ENCODE measurements at places on chromosomes 13 and 19.

DNA sequence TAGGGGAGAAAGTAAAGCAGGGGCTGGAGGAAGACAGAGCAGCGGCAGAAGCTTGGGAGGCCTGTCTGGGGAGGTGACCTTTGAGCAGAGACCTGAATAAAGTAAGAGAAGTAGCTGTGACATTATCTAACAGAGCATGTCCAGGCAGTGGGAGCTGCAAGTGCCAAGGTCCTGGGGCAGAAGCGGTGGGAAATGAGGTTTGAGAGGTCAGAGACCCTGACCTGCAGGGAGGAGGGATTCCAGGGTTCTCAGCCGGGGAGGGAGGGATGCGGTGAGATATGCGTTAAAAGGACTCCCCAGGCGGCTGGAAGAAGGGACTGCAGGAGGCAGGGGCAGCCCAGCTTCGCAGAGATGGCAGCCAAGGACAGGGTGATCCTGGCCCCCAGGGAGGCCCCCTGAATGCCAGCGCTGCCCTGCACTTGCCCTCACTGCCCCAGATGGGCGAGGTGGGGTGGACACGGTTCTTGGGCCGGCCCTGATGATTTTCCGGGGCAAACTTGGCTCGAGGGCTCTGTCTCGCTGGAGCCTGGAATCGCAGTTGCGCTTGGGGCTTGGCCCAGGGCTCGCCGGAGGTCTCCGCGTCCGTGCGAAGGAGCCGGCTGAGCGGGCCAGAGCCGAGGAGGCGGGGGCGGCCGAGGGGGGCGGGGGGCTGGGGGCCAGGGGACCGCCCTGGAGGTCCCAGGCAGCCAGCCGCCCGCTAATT lies 3.2 kb downstream of the CRLF1 start:
- peak; percentile 32 for DNase-seq

- no peak for DNase-seq
Observed at GRCh38 chr13:86554066-86554465, 754.8 kb upstream of the SLITRK6 start.

DNA sequence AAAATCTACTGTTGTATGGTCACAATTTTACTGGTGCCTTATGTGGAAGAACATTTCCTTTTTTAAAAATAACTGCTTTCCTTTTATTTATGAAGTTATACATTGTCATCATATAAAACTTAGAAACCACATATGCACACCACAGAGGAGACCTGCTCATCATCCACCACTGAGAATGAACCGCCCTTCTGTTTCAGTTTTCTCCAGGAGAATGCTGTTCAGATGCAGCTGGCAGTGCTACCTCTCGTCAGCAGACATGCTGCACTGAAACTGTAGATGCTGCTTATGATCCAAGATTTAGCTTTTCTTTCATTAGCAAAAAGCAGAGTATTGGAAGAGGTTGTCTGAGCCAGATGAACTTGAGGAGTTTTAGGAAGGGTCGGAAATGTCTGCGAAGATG lies 10.1 kb downstream of the SLC25A15 start:
- DNase-seq = no peak

DNA sequence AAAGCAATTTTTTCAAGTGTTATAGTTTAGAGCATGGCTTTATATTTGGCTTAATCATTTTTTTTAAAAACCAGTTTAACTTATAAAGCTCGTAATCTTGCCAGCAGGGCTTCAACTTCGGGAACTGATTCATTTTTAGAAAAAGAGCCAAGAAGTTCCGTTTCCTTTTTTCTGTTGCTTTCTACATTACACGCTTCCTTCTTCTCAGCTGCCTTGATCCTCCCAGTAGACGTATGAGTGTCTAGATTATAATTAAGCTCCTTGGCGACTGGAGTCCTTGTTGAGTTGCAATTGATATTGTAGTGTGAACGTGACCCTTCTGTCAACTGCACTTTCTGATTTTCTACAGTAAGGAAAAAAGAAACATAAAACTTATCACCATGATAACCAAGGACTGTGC lies 497.2 kb downstream of the DIAPH3 start:
- DNase-seq = peak; percentile 3

DNA sequence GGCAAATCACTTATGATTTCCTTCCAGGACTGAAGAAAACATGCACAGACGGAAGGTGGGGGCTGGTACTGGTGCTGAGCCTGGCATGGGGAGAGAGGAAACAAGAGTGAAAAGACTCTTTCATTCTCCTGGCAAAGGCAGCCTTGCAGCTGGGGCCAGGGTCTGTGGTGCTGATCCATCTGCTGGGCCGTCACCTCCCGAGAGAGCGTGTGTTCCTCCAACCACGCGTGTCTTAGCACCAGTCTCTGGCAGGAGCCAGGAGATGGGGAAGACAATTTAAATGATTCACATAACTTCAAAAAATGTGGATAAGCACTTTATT lies 23.9 kb upstream of the SPART start:
- DNase-seq = no peak

- no peak for DNase-seq
Observed at GRCh38 chr19:49366110-49366509, 2.4 kb downstream of the DKKL1 start.

GRCh38 chr13:27043013-27043412 lies 128.6 kb downstream of the USP12 start:
- peak; percentile 97 for DNase-seq

DNA sequence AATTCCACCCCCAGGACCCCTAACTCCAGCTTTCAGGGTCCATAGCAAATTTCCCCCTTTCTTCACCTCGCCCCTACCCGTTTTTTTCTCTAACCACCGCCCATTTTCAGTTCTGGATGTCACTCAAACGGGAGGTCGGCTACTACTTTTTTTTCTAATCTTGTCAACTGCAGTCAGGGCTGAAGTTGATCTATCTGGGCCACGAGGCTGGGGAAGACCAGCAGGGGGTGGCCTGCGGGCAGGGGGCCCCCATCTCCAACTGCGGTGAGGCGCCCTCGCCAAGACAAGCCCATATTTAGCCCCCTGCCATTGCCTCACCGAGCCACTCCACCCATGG lies 748 bp downstream of the LHFPL6 start:
- no peak for DNase-seq

DNA sequence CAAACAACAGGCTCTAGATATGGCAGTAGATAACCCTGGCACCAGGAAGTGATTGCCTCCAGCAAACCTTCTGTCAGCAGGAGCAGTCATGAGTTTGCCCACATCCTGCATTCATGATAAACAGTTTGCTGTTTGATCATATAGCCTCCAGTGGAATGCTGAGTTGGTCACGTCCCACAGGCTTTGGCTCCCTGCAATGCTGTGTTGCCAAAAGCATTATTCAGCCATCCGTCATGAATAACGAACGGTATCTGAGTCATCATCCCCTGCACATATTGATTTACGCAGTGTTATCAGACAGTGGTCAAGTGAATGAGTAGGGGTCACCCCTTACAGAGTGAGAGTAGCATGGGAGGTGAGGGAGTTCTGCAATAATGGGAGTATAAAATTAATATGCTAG lies 21.9 kb upstream of the ZNF432 start:
- DNase-seq = peak; percentile 48

- DNase-seq = peak; percentile 83
Observed at GRCh38 chr19:18401580-18402112, 4.2 kb upstream of the LRRC25 start.

DNA sequence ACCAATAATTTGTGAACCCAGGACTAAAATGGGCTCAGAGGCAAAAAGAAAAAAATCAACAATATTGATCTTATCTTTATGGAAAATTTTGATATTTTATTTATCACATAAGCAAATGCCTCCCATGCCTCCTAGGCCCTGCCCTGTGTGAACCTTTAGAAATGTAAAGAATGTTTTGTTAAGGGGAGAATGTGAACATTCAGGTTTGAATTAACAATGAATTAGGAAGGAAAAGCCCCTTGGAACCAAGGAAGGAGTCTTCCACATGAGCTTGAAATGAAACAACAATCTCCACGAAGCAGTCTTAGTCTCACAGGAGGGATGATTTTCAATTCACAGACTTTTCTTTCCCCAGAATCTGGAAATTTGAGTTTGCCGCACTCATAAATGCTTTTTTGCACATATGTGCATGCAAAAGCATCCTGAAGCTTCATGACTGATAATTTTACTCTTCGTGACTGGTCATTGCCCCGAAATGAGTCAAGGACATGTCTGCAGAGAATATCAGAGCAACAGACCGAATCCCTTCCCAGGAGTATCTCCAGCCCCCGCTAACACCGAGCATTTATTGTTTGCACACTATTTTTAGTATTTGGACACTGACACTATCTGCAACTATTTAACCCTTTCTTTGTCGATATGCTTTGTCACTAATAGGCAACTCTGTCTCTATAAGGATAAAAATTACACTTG lies 135.2 kb downstream of the DCT start:
- DNase-seq = peak; percentile 54

GRCh38 chr13:48393698-48394085 lies 19.2 kb downstream of the LPAR6 start:
- no peak for DNase-seq

GRCh38 chr13:50692396-50692915 lies 151.0 kb downstream of the DLEU7 start:
- DNase-seq = peak; percentile 52

DNA sequence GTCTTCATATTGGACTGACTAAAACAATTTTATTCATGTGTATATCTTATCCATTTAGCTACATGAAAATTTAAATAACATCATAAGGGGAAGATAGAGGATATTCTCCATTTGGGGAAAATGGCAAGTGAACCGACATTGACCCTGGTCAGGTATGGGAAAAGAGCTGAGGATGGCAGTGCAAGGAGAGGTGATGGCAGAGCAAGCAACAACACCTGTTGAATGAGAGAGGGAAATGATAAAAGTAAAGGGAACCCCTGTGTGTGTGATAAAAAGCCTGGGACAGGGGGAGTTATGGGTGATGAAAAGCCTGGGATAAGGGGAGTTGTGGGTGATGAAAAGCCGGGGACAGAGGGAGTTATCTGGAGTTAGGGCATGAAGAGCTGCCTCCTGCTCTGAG lies 4.0 kb downstream of the CLC start:
- DNase-seq = no peak

DNA sequence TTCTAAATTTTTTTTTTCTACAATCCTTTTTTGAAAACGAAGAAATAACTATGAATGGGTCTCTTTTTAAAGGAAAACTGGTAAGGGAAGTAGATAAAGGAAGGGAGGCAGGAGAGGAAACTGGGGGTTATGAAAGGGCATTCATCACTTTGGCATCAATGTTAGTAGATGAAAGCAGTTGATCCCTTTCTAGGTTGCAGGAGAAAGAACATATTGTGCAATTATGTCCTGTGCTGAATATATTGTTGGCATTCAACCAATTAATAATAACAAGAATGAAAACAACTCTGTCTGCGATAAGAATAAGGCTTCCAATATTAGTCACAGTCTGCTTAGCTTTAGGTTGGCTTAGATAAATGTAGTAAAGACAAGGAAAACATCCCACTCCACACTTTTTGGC lies 796.8 kb upstream of the KLHL1 start:
- peak; percentile 55 for DNase-seq

GRCh38 chr19:49802836-49803528 lies 10.1 kb downstream of the FUZ start:
- DNase-seq = no peak

DNA sequence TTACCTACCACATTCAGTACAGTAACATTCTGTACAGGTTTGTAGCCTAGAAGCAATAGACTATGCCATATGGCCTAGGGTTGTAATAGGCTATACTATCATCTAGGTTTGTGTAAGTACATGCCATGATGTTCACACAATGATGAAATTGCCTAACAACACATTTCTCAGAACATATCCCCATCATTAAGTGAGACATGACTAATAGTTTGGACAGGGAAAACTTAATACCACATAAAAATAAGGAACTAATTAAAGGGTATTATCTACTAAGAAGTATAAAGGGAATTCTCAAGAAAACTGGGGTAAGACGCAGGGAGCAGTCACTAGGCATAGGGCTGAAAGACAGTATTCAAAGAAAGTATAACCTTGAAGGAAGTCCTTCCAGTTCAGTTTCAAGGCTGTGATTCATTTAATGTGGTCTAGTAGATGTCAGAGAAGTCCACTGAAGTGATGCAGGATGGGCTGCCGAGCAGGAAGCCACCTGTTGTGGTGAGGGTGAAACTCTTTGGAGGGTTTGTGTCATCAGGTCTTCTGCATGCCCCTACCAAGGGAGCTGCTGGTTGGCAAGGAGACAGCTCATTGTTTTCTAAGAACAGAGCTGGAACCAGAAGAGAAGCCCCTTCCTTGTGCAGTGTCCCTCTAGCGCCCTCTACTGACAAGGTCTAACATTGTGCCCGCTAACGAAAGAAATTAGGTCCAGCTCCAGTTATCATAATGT lies 122.9 kb downstream of the OLFM4 start:
- DNase-seq = peak; percentile 1

- peak; percentile 41 for DNase-seq
Observed at GRCh38 chr13:40786568-40786996, 2.8 kb upstream of the SLC25A15 start.

DNA sequence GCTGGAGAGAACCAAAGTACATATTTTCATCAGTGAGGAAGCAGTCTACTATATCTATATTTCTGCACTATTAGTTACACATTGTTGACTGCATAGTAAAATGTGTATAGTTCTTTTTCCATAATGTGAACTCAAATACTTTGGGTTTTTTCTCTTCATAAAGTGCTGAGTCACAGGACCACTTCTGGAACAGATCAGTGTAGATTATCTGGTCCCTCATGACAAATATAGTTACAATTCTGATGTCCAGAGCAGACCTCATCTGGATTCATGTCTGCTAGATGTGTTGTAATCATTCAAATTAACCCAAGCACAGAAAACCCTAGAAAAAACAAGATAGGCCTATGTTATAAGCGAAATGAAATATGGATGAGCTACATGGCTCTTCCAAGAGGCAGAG lies 171.4 kb downstream of the SUCLA2 start:
- peak; percentile 0 for DNase-seq

DNA sequence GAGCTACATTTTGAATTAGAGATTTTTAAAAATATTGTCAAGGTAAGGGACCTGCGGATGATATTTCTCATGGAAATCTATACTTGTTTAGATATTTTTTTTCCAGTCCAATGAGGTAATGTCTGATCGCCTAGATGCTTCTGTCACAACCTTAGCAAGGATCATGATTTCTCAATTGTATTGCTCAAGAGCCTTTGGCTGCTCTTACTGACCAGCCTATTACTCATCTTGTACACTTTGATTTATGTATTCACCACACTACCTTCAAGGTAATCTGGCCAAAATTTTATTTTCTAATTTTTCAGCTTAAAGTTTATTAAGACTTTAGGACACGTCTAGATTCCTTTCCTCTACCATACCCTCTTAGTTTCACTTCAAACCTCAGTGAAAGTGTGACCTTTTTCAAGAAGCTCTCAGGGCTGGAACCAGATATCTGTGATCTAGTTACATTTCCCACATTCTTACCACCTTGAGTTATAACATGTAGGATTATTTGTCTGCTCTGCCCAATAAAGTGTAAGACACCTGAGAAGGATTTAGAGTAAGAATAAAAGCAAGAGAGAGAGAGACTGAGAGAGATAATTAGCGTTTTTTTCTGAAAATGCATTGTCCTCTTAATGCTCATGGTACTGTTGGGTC lies 197.1 kb downstream of the ITGBL1 start:
- DNase-seq = peak; percentile 88
